ENCODE measurements at places on chromosomes 3 and 15. TPM values are rescaled to one million over a fixed set of nuclear protein-coding genes. Genes with fewer than 3 reads are reported as not detected.

Gene PIGZ
- total RNA-seq = 1.6 TPM

Gene KIF7
- total RNA-seq = 3.4 TPM

Gene LRRN1
- total RNA-seq = not detected

Gene GOLGA6L7
- total RNA-seq = not detected

Gene HRG
- not detected for total RNA-seq

Measured in A549 treated with AZD2906 at 1 μM for 4 hours (cell line).